ENCODE measurements at places on chromosomes 16 and 17. TPM values are rescaled to one million over a fixed set of nuclear protein-coding genes. Genes with fewer than 3 reads are reported as not detected.

DNA sequence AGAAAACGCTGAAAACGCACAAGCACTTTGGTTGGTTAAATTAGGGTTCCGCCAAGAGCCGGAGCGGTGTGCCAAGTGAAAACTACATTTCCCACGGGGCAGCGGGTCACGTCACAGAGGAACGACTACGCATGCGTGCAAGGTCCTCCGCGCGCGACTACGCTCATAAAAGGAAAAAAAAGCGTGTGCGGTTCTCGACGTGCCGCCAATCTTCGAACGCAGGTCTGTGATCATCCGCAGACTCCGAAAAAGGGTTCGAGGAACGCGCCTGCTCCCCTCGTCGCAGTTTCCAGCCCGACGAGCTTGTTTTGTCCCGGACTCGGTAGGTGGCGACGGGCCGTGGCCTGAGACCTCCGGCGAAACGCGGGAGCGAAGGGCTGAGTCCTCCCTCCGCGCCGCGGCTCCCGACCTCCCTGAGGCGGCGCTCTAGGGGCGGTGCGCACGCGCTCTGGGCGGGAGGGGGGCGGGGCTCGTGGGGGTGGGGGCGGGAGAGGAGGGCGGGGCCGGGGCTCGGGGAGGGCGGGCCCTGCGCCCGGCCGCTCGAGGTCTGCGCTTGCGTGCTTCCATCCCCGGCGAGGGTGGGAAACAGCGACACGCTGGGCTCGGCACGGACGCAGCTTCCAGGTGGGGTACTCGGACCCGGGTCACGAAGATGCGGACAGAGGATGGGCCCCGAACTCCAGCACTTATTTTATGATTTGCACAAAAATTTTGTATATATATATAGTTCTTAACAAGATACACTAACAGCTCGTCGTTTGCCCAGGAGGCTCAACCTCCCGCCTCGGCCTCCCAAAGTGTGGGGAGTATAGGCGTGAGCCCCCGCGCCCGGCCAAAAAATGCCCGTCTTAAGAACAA is at the start of gene SGF29:
Gene SGF29, plus strand, starts transcription at position 145 of the 858 bp plus-strand sequence. CDS start 27,150 bp downstream, outside the sequence.
- peak within 1 kb of the TSS; percentile 60 for H3K4me3 ChIP-seq
- peaks cover 22% of the 10 kb centered on the region for H3K36me3 ChIP-seq
- H3K27me3 ChIP-seq = no peaks in the 10 kb centered on the region
- H3K4me1 ChIP-seq = peaks cover 12% of the 10 kb centered on the region
- DNase-seq = peak; percentile 95

DNA sequence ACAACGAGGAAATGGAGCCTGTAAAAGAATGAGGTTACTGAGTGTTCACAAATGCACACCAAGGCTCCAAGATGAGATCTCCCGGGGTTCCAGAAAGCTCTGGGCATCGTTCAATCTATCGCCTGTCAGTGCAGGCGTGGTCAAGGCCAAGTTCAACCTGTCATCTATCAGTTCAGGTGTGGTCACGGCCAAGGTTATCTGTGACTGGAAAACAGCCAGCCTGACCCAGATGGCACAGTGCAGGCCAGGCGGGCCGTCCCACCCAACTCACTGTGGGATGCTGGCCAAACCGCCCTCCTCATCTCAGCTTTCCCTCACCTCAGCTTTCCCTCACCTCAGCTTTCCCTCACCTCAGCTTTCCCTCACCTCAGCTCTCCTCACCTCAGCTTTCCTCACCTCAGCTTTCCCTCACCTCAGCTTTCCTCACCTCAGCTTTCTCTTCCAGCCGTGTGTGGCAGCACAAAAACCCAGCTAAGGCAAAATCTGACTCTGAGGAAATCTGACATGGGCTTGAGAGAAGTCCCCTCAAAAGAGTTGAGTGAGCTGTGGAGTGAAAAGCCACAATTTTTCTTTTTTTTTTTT is 2.4 kb downstream of the CHMP1A start:
- H3K27ac ChIP-seq = no peak overlapping the region
- no peaks in the 10 kb centered on the region for H3K27me3 ChIP-seq
- no peak for DNase-seq
- H3K4me1 ChIP-seq = peaks cover 39% of the 10 kb centered on the region

- no peak overlapping the region for H3K27ac ChIP-seq
- H3K4me3 ChIP-seq = no peak overlapping the region
- H3K36me3 ChIP-seq = no peaks in the 10 kb centered on the region
- H3K27me3 ChIP-seq = no peaks in the 10 kb centered on the region
- peaks cover 39% of the 10 kb centered on the region for H3K4me1 ChIP-seq
Measured at GRCh38 chr16:67187175-67187890, 2.6 kb downstream of the EXOC3L1 start.

GRCh38 chr17:14494161-14494560 is 193.3 kb downstream of the HS3ST3B1 start:
- no peak overlapping the region for H3K4me3 ChIP-seq
- no peaks in the 10 kb centered on the region for H3K27me3 ChIP-seq
- H3K27ac ChIP-seq = no peak overlapping the region
- DNase-seq = no peak

GRCh38 chr16:81483970-81484595 is 39.5 kb downstream of the CMIP start:
- DNase-seq = no peak
- H3K4me3 ChIP-seq = no peak overlapping the region
- no peaks in the 10 kb centered on the region for H3K36me3 ChIP-seq

- DNase-seq = no peak
- H3K27ac ChIP-seq = no peak overlapping the region
- no peak overlapping the region for H3K4me3 ChIP-seq
Measured at GRCh38 chr16:8887952-8888560, 5.9 kb downstream of the LITAFD start.

DNA sequence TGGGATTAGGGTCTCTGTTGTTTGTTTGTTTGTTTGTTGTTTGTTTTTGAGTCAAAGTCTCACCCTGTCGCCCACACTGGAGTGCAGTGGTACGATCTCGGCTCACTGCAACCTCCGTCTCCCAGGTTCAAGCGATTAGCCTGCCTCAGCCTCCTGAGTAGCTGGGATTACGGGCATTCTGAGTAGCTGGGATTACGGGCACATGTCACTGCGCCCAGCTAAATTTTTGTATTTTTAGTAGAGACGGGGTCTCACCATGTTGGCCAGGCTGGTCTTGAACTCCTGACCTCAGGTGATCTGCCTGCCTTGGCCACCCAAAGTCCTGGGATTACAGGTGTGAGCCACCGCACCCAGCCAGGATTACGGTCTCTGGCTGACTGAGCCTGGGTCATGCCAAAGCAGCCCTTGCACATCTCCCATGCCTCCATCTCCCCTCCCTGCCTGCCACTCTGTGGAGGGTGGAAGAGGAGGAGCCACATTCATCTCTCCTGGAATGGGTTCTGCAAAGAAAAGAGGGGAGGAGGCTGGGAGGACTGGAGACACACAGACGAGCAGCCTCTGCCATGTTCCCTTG is 59.2 kb downstream of the BEAN1 start:
- H3K4me1 ChIP-seq = peaks cover 17% of the 10 kb centered on the region
- no peak overlapping the region for H3K4me3 ChIP-seq
- H3K36me3 ChIP-seq = no peaks in the 10 kb centered on the region
- H3K27me3 ChIP-seq = no peaks in the 10 kb centered on the region
- DNase-seq = no peak
- peak overlapping the region; percentile 56 for H3K27ac ChIP-seq

GRCh38 chr16:1081734-1082265 is 9.3 kb downstream of the SSTR5 start:
- no peak overlapping the region for H3K4me3 ChIP-seq
- DNase-seq = no peak
- H3K36me3 ChIP-seq = no peaks in the 10 kb centered on the region
- no peaks in the 10 kb centered on the region for H3K27me3 ChIP-seq
- H3K4me1 ChIP-seq = no peaks in the 10 kb centered on the region
- H3K27ac ChIP-seq = no peak overlapping the region

DNA sequence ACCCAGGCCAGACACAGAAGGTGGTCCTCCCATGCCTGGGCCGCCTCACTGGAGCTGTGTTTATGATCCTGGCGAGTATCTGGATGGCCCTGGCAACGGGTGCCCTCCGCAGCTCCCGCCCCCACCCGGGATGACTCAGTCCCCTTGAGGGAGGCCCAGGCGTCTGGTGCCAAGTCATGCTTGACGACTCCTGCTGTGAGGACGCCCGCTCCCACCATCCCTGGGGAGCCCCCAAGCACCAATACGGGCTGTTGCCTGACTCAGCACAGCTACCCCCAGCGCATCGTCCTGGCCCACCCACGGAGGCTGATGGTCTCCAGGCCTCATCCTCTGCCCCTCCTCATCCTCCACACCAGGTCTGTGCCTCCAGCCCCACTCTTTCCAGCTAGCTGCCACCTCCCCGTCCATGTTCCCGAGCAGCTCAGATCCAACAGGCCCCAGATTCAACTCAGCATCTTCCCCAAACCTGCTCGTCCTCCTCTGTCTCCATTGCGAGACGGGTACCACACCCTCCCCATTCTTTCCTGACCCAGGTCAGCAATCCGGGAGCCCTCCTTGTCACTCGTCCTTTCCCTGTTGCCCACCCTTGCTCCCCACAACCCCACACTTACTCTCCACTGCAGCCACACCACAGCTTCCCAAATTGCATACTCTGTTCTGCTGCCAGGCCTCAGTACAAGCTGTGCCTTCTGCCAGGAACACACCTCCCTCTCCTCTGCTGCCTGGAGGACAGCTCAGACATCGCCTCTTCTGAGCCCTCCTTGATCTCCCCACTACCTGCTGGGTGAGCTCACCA is 2.6 kb downstream of the CAMKK1 start:
- H3K4me3 ChIP-seq = no peak overlapping the region
- DNase-seq = no peak
- H3K36me3 ChIP-seq = peaks cover under 1% of the 10 kb centered on the region
- peaks cover 68% of the 10 kb centered on the region for H3K4me1 ChIP-seq
- no peak overlapping the region for H3K27ac ChIP-seq

DNA sequence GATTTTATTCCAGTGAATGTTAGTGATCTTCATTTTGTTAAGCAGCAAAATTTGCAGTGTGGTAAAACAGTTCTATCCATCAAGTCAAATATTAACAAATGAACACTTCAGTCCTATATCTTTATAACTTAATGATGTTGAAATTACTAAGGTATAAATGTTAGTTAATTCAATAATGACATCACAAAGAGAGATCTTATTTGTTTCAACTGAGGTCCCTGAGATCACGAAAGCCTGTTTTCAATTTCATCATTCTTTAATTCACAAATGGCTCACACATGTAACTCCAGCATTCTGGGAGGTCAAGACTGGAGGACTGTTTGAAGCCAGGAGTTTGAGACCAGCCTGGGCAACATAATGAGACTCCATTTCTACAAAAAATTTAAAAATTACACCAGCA is 13.9 kb downstream of the SMURF2 start:
- H3K27ac ChIP-seq = no peak overlapping the region
- no peaks in the 10 kb centered on the region for H3K36me3 ChIP-seq
- no peak overlapping the region for H3K4me3 ChIP-seq
- peaks cover 56% of the 10 kb centered on the region for H3K4me1 ChIP-seq
- no peak for DNase-seq

- H3K27me3 ChIP-seq = no peaks in the 10 kb centered on the region
- no peak for DNase-seq
- H3K4me3 ChIP-seq = no peak overlapping the region
- no peaks in the 10 kb centered on the region for H3K36me3 ChIP-seq
Measured at GRCh38 chr17:42740699-42741098, 4.1 kb downstream of the EZH1 start.

DNA sequence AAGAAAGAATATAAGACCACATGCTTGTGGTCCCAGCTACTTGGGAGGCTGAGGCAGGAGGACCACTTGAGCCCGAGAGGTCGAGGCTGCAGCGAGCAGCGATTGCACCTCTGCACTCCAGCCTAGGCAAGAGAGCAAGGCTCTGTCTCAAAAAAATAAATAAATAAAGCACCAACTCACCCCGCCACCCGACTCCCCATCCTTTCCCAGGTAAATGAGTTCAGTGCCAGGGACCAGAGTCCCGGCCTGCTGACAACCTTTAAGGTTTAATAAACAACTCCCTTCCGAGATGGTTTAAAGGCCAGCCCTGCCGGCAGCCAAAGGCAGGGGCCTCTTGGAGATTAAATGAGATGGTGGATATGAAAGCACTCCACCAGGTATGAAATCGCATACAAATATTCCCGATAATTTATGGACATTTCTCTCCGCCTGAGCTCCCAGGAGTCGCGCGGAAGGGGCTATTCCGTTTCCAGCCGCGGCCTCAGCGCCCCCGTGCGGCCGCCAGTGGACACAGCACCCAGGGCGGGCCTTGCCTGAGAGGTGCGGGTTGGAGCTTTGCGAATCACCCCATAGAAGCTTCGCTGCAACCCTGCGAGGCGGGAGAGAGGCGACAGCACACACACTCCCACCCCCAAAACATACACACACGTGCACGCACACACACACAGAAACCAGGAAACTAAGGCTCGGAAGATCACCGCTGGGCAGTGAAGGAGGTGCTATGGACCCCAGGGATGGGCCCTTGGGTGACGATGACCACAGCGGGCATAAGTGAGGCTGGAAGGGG is 4.0 kb upstream of the RPL38 start:
- no peaks in the 10 kb centered on the region for H3K36me3 ChIP-seq
- H3K27ac ChIP-seq = no peak overlapping the region
- H3K4me3 ChIP-seq = no peak overlapping the region
- no peaks in the 10 kb centered on the region for H3K27me3 ChIP-seq

- H3K4me3 ChIP-seq = no peak overlapping the region
- H3K4me1 ChIP-seq = peaks cover 29% of the 10 kb centered on the region
- H3K27me3 ChIP-seq = no peaks in the 10 kb centered on the region
- no peaks in the 10 kb centered on the region for H3K36me3 ChIP-seq
Measured at GRCh38 chr16:89823087-89823823, 5.0 kb upstream of the SPIRE2 start.

DNA sequence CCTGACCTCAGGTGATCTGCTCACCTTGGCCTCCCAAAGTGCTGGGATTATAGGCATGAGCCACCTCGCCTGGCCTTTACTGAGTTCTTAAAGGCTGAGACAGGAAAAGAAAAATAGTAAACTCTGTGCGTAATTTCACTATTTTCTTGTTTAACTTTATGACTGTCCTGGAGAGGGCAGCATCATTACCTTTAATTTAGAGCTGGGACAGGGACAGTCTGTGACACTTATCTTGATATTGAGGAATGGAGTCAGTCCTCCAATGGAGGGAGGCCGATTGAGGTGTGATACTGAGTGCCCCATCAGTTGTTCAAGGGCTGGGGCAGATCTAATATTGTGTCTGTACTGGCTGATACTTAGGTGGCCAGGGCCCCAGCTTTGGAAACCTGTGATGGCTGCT is 21.5 kb upstream of the SPN start:
- H3K4me3 ChIP-seq = no peak overlapping the region
- no peaks in the 10 kb centered on the region for H3K27me3 ChIP-seq
- H3K36me3 ChIP-seq = no peaks in the 10 kb centered on the region

DNA sequence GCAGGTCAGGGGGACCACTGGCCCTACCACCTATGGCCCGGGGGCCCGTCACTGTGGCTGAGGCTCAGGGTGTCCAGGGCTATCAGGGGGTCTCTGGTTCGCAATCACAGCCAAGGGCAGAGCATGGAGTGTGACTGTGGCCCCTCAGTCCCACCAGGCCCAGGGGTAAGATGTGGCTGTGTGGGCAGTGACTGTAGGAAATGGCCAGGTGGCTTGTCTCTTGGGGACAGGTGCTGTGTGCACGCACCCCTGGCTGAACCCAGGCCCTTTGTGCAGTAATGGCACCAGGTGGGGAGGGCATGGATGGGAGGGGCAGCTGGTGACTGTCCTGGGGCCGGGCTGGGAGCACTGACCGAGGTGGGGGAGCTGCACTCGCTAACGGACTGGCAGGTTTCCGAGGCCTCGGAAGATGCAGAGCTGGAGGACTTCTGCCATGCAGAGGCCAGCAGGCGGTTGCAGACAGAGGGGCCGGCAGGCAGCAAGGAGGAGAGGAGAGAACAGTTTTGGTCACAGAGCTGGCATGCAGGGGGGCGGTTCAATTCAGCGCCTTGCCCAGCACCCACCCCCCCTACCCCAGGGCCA is 18.8 kb downstream of the IL34 start:
- no peaks in the 10 kb centered on the region for H3K4me1 ChIP-seq
- no peak overlapping the region for H3K27ac ChIP-seq
- no peak overlapping the region for H3K4me3 ChIP-seq
- H3K27me3 ChIP-seq = no peaks in the 10 kb centered on the region
- H3K36me3 ChIP-seq = peaks cover 84% of the 10 kb centered on the region

Gene MRPL58
- 41.0 TPM for total RNA-seq

Gene CRYBA1
- not detected for total RNA-seq

Gene FAM171A2
- total RNA-seq = 4.6 TPM

Measured in upper lobe of left lung (tissue), 6 donors.